ENCODE measurements at places on chromosomes 12 and 14.

GRCh38 chr12:83010169-83010804 is 323.6 kb downstream of the TMTC2 start:
- no peak for DNase-seq

GRCh38 chr14:99946652-99947489 is 118.4 kb upstream of the EVL start:
- peak; percentile 26 for DNase-seq

GRCh38 chr12:75756111-75756510 is 244.7 kb upstream of the KRR1 start:
- DNase-seq, result no peak

GRCh38 chr14:88252498-88252897 is 70.6 kb downstream of the KCNK10 start:
- no peak for DNase-seq

DNA sequence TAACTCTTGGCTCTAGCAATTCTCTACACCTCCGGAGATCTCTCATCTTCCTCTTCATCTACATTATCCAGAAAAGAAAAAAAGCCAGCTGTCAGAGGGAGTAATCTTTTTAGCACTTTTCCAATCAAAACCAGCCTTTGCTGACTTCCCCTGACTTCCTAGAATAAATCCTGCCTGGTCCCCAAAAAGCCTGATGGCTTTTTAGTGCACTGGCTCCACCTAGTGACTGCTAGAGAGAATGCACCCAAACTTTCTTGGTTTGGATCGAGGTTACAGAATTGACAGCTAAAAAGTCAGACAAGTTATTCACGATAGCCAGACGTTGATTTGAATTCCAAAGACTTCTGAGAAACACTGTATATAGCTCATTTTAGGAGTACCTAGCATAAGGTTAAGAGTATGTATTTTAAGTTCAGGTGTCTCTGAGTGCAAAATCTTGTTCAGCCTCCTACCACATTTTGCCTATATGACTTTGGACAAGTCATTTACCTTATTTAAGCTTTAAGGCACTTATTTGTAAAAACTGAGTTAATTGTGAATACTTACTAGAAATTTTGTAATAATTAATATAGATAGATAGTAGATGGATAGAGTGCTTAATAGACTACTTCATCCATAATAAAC is 185.7 kb upstream of the GRIN2B start:
- peak; percentile 62 for DNase-seq

DNA sequence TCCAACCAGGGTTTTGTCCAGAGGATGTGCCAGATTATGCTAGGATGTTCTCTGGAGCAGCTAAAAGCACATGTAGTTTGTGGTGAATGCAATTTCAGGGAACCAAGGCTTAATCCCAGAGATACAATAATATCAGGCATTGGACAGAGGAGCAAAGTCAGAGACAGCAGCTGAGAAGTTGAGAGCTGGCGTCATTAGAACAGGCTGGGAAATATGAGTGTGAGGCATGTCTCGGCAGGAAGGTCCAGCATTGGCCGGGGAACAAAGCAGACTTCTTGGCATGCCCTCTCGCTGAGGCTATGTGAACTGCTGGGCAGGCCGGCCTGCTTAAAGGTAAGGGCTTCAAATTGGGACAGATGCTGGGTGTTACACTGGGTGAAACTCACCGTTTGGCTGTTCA is 125.4 kb downstream of the CAND1 start:
- peak; percentile 4 for DNase-seq

GRCh38 chr14:87901236-87901635 is 91.7 kb downstream of the GALC start:
- DNase-seq, result no peak

- DNase-seq, result no peak
Measured at GRCh38 chr12:27952510-27952909, 20.0 kb downstream of the PTHLH start.

- DNase-seq, result no peak
Measured at GRCh38 chr14:43336351-43336750, 1170.7 kb downstream of the FSCB start.

GRCh38 chr12:86496595-86496994 is 240.4 kb upstream of the MGAT4C start:
- no peak for DNase-seq

DNA sequence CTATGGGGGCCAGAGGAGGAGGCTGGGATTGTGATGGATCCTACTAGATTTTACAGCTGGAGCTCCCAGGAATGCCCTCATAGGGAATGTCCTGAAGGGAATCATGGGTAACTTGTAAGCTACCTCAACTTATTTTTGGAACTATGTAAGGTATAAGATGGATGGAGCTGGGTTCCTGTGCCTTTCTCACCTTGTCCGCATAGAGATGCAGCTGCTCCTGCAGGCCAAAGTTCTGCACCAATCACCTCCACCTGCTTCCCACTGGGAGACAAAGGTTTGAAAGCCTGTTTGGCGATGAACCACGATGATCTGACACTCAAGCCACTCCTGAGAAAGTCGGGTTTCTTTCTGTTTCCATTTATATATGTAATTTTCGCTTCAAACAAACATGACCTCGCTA is 648 bp upstream of the AKAP5 start:
- peak; percentile 23 for DNase-seq

GRCh38 chr14:89600950-89601826 is 184.2 kb upstream of the FOXN3 start:
- no peak for DNase-seq

GRCh38 chr12:110718222-110718908 is 24.3 kb downstream of the PPP1CC start:
- DNase-seq, result no peak

DNA sequence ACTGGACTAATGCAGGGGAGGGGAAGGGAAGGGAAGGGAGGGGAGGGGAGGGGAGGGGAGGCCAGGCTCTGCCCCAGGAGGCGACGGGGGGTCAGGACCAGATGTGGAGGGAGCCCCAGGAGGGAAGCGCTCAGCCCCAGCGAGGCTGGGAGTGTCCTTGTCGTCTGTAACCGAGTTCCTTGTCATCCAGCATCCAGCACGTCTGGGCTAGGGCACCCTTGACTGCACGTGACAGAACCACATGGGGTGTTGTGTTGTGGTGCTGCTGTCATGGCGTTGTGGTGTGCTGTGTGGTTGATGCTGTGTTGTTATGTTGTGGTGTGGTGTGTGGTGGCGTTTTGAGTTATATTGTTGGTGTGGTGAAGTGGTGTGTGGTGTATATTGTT is 28.4 kb upstream of the SFSWAP start:
- no peak for DNase-seq

GRCh38 chr14:72451054-72451972 is 442.6 kb downstream of the DPF3 start:
- DNase-seq, result no peak

DNA sequence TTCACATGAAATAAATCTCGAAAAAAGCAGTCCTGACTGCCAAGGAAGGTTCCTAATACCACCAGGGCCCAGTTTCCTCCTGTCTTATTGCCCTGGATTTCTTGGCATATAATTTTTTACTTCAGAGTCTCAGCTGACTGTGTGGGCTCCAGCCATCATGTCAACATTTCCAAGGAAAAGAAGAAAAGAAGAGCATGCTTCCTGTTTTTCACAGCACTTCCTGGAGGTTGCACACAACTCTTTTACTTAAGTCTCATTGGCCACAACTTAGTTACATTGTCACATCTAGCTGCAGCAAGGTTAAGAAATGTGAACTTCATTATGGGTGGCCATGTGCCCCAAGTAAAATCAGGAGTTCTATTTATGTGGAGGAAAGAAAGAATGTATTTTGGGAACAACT is 24.3 kb downstream of the DACT1 start:
- DNase-seq, result no peak

GRCh38 chr12:10088955-10089900 is 9.6 kb downstream of the CLEC1A start:
- no peak for DNase-seq

- DNase-seq, result no peak
Measured at GRCh38 chr14:40447017-40447416, 1014.8 kb upstream of the FBXO33 start.

DNA sequence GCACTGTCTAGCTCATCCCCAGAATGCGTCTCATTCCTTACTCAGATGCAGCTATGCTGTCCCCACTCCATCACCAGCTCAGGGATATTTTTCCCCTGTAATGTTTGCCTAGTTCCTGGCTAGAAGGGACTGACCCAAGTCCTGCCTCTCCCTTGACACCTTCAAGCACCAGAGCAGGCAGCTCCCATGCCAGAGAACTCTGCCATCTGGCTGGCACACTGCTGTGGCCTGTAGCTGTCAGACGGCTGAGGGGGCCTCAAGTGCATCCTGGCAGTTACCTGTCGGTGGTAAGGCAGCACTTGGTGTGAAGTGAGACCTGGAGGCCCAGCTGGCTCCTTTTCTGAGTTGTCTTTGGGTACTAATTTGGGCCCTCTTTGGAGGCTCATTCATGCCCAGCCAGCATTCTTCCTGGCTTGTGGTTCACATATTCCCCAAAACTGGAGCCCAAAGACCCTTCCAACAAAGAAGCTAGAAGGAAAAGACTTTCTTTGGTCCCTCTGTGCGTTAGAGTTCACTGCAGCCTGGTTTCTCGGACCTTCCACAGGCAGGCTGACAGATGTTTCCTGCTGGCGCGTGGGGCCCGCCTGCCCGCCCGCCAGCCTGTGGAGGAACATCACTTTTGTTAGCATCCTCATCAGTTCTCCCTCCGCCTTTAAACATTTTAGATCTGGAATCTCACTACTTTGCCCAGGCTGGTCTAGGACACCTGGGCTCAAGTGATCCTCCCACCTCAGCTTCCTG is 33.0 kb downstream of the RNF34 start:
- no peak for DNase-seq

DNA sequence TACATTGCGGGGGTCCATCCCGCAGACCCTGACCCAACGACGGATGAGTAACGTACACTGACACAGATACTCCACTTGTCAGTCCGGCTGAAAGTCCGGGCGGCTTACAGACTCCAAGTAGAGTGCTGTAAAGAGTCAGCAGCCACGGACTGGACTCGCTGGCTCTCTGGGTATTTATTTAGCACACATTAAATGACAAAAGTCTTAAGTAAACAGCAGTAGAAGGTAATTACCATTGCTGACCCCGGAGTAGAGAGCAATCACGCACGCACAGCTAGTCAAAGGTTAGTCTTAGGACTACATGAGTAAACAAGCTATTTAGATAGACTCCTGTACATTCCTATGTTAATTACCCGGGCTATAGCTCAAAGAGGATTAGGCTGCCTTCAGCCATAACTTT is 780.9 kb downstream of the RPS29 start:
- no peak for DNase-seq

DNA sequence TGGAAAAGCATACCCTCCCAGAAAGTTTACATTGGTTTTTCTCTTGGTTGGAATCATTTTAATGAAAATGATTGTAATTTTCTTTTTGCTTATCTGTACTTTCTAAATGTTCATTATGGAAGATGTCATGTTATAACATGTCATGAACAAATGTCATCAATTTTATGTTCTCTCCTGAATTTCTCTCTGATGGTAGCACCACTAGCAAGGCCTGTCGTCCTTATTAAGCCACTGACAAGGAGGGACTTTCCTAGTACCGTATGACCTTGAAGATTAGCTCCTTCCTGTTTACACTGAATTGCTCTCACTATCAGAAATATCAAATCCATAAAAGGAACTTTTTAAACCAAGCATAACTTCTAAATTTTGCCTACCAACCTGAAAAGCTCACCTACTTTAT is 99.0 kb downstream of the ESR2 start:
- DNase-seq, result no peak

DNA sequence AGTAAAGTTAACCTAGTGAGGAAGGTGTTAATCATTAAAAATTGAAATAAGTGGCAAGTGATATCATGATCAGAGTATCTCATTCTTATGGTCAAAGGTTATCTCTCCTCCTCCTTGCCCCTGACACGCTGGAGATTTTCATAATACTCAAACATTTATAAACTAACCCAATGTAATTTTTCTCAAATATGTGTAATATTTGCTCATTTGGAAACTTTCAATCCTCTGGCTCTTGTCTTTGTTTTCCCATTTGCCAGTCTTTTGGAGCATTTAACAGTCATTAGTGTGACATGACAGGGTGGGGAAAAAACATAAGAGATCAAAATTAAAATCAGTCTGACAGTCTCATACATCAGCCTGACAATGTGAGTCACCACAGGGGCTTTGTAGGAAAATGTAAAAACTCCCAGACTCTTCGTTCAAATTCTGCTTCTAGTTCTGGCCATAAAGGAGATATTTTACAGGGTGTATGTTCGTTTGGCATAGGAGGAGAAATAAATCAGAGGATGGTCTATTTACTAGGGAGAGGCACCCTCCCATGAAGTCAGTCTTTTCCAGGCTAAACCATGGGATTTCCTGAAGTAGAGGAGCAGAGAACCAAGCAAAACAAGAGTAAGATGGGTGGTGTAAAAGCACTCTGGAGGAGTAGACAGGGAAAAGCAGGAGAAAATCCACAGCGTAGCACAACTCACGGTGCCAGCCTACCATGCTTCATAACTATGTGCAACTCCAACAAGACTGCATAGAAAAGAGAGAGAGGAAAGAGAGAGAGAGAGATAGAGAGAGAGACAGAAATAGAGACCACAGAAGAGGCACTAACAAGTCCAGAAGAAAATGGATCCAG is 369.2 kb upstream of the PDE3A start:
- DNase-seq, result no peak

- no peak for DNase-seq
Measured at GRCh38 chr12:103728323-103728722, 112.7 kb downstream of the NT5DC3 start.

DNA sequence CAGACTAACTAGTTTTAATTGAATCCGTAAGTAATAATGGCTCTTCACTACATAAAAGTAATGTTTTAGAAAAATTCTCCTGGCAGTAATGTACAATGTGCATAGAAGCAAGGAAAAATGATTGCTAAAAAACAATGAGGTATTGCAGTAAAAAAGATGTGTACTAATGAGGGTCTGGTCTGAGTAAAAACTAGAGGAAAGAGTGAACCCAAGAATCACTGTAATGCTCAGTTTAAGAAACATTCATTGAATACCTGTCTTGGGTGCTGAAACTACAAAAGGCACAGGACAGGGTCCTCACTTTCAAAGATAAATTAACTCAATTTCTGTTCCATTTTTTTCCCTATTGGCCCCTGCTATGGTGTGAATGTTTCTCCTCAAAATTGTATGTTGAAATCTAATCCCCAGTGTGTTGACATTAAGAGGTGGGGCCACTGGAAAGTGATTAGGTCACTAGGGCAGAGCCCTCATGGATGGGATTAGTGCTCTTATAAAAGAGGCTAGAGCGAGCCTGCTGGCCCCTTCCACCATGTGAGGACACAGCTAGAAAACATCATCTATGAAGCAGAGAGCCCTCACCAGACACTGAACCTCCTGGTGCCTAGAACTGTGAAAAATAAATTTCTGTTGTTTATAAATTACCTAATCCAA is 51.6 kb downstream of the RPS6KA5 start:
- no peak for DNase-seq

DNA sequence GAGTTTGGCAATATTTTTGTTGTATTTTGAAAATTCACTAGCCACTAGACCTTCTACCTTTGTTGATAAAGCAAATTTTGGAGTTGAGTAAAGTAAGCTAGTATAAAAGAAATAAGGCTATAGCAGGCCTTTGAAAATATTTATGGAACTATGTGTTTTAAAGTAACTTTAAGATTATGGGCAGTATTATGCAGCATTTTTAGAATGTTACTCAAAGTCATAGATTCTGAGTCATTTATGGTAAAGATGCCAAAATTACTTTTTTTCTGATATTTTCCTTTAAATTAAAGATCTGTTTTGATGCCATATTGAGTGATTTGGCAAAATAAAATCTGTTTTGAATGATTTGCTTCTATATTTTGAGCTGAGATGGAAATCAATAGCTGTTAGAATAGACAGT is 57.2 kb downstream of the SYNE2 start:
- no peak for DNase-seq

GRCh38 chr12:84994426-84994825 is 41.7 kb downstream of the TSPAN19 start:
- DNase-seq, result no peak

All from cerebellum (tissue), 4 donors.